ENCODE measurements at places on chromosomes 7 and 10.
A peak's percentile ranks its signal among the peaks of the same experiment; 100 is the strongest.

GRCh38 chr10:129854796-129855705 is 109.0 kb downstream of the EBF3 start:
- DNase-seq: no peak

DNA sequence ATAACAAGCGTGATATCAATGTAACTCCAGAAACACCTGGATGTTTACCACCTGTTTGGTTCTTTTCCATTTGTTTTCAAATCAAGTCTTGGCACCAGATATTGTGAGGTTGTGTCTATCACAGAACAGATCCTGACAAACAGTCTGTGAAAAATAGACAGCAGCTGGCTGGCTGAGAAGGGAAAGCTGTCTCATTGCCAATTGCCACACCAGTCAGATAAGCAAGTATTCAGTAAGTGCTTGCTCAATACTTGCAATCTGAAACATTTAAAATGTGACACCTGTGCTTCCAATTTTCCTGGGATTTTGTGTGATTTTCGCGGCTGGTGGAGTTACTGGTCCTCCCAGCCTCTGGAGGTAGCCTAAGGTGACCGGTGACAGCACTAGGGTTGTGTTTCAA is 147.9 kb upstream of the MYO3A start:
- DNase-seq: no peak

GRCh38 chr7:128830231-128831177 is at the start of gene FLNC:
FLNC (plus strand) TSS chr7:128830406; CDS start chr7:128830638, 232 bp downstream.
- peak; percentile 17 for DNase-seq

DNA sequence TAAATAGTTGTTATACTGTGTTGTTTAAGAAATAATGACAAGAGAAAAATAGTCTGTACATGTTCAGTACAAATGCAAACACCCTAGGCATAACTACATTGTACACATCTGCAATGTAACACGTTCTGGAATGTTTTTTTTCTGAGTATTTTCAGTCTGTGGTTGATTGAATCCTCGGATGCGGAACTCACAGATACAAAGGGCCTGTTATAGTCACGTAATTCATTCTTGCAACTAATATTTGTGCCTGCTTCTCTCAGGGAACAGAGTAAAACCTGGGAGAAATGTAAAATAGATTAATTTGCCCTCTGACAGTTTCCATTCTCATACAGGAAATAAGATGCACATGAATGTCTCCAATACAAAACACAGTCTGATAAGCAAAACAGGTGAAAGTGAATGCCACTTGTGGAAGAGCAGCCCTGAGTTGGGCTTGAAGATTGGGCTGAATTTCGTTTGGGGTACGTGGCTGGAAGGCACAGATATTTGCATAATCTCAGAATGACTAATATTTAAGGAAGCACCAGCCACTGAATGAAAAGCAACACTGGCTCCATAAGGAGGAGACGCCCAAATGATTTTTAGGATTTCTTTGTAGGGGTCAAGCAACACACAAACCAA is 19.1 kb downstream of the DENND2A start:
- no peak for DNase-seq

DNA sequence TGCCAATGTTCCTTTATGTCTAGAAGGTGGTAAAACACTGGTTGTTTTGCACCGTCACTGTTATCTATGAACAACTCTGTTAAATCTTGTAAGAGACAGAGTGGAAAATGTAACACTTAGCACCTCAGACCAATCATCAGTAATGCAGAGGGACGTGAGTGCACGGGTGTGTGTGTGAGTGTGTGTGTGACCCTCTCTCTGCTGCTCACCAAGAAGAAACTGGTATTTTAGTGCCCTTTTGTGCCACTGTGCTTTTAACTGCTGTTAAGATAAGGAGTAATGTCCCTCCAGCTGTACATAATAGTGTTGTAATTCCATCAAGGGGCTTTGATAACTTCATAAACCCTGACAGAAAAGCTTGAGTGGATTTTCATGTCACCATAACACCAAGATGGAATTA is 130.1 kb downstream of the CREB5 start:
- no peak for DNase-seq

GRCh38 chr7:123604739-123605138 is 3.1 kb downstream of the ASB15 start:
- no peak for DNase-seq

GRCh38 chr10:73827346-73828089 is 16.1 kb upstream of the NDST2 start:
- DNase-seq: no peak

DNA sequence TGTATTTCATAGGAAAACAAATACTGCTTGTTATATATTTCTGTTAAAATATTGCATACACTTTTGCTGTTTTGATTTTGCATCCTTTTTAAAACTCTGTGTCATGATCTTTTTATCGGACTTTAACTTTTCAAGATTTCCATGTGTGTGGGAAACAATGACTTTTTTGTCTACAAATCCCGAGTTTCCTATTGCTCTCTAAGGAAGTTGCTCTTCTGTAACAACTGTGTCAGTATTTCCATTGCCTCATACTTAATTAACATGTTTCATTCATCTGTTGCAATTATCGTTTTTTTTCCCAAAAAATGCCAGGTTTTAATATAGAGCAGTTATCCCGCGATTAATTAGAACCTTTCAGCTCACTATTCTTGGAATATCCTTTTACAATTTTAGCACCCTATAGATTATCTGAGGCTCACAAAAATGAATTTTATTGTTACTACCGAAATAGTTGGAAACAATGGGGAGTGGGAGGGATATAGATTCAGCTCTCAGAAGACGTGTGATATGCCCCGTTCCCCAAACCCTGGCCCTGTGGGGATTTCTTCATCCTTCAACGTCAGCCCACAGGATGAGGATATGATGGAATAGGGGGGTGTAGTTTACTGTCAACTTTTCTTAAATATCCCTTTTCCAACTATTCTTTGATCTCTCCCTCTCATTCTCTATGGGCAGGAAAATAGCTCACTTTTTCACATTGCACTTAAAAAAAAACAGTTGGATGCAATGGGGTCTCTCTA is 297.6 kb upstream of the IGFBP3 start:
- DNase-seq: no peak

DNA sequence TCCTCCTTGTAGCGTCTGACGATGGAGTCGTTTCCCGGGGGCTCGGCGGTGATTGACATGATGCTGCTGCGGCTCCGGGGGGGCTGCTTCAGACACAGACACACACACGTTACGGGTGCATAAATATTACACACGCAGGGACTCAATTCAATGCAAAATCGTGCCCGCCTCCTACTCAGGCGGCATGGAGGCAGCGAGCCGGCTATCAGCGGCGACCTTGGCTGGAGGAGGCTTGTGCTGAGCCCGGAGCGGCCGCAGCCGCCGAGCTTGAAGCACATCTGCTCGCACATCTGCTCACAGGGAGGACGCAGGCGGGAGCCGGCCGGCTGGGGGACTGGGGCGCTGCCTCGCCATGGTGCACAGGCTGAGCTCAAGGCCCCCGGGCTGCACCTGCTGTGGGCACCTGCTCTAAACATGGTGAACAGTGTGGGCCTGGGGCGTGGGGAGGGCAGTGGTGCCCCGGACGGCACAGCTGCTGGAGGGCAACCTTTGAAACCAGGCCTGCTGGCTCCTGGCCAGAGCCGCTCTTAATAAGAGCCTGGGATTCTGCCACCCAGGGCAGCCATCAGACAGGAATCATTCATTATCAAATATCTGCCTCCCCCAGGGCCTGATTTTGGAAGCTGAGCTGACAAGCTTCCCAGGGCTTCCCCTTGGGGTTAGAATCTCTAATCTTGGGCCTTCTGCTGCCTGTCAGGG is 84.7 kb upstream of the GNA12 start:
- DNase-seq: no peak
